ENCODE measurements at places on chromosomes 3 and 15.

- DNase-seq: no peak
These were observed 61.8 kb downstream of the ARIH1 start for GRCh38 chr15:72535911-72536310.

DNA sequence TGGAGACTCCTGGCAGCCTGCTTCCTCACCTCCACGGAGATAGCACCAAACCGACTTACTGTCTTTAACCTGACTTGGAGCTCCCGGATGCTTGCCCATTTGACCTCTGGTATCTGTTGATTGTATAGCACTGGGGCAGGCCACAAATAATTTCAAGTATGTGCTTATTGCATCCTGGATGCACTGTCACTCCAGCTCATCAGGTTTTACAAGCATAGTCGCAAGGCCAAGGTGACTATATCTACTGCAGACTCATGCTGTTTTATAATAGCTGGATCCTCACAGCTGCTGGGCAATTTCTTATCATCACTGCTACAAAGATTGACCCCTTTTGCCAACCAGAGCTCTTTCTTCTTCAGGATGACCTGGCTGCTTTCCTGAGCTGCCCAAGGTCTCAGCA lies 45.6 kb downstream of the PEX5L start:
- DNase-seq: no peak

DNA sequence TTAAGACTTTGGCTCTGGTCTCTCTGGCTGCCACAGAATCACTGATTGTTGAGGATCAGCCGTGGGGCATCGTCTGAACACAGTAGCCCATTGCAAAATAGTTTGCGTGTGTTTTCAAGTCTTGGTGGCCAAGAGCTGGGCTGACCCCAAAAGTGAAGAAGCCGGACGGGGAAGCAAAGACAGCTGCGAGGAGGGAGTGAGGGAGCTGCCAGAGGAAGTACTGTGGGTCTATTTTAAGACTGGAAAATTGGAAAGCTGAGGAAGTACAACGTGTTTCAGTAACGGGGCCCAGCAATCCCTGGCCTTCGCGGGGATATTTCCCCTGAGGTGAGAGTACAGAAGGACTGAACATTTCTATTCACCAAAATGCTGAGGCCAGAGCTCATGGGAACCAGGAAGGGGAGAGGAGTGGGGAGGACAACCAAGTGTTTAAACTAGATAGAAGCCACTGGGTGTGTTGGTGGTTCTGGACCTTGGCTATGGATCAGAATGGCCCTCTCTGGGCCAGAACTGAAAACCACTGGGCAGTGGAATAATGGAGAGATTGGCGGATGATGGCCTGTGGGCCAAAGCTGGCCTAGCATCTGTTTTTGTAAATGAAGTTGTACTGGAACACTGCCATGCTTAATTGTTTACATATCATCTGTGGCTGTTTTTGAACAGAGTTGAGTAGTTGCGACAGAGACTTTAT lies 34.1 kb upstream of the LIMD1 start:
- DNase-seq: no peak

DNA sequence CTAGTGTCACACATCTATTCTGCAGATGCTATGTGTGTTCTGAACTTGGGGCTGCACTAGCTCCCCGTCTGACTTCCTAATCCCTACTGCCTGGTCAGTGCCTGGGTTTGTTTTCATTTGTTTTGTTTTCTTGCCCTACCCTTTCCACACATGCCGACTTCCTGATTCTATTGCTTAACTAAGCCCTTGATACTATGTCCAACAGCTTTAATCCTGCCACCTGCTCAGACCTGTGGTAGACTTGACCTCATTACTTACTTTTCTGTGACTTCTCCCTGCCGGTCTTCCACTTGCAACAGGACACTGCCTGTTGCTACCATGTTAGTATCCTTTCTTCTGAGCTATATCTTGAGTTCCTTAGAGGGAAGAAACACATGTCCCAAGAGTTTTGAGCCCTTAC lies 39.3 kb upstream of the CEMIP start:
- no peak for DNase-seq

GRCh38 chr15:72782274-72783003 lies 1.1 kb downstream of the ADPGK start:
- DNase-seq: peak; percentile 13

DNA sequence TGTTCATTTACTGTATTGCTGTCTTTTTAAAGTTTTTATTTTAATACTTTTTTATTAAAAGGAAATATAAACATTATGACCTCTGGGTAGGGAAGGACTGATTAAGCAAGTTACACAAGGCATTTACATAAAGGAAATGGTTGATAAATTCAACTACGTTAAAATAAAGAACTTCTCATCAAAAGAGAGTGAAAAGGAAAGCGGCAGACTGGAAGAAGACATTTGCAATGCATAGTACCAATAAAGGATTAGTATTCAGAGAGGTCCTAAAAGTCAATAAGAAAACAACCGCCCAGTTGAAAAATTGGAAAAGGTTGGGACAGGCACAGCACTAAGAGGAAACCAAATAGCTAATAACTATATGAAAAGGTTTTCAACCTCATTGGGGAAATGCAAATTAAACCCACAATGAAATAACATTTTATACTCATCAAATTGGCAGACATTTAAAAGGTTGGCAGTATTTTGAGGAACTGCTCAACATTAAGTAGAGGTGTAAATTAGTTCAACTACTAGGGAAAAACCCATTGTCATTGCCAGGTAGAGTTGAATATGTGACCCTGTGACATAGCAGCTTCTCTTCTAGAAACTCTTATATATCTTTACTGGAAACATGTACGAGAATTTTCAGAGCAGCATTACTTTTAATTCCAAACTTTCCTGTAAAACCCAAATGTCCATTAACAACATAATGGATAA lies 9.5 kb downstream of the PDE8A start:
- no peak for DNase-seq

DNA sequence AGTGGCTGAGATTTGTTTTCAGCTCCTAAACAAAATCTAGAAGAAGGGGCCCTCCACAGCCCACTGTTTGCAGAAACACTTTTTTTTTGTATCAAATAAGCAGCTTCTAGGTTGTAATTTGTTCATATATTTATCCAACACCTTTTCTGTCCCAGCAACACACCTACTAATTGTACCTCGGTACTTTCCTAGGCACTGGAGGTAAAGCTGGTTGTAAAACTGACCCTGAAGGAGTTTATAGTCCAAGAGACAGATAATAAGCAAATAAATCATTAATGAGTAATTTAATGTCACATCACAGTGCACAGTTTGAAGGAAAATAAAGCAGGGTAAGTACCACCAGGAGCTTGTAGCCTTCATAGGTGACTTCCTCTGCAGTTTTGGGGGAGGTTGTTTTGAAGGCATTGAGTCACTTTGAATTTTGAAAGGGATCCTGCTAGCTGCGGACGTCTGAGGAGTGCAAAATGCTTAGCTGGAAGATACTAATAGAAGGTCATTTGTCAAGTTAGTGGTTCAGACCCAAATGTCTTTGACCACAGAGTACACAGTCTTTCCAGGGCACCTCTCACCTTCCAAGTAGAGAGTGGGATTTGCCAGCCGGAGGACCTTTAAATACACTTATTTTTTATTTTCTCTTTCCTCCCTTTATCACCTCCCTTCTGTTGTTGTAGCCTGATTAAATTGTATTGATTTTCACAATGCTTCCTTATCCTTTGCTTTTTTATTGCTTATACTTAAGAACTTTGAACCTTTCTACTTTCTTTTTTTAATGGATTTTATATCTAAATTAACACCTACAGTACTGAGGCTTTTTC lies 53.8 kb downstream of the CMSS1 start:
- DNase-seq: no peak

DNA sequence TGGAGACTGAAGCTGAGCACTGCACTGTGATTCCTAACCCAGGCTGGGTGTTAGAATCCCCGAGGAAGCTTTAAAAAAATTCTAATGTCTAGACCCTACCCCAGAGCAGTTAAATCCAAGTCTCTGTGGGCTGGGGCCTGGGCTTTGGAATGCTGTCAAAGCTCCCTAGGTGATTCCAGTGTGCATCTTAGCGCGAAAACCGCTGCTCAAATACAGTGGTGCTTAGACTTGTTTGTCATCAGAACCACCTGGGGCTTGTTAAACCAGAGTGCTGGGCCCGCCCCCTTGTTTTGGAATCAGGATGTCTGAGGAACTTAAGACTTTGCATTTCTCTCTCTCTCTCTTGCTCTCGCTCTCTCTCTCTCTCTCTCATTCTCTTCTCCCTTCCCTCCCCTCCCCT lies 20.7 kb downstream of the RHCG start:
- DNase-seq: no peak

DNA sequence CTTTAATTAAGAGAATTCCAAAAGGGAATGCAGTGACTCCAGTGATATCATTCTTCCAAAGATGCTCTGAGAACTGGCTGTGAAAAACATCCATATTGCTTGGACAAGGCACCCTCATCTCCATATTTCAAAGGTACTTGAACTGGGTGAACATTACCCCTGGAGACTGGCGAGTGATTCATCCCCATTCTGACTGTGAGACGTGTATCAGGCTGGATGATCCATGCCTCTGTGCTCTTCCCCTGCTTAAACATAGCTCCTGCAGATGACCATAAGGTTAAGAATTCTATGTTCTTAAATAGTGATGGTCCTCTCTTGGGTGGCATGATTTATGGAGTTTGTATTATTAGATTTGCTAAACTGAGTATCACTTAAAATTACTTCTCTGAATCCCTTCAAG lies 137.8 kb downstream of the GABRB3 start:
- no peak for DNase-seq

DNA sequence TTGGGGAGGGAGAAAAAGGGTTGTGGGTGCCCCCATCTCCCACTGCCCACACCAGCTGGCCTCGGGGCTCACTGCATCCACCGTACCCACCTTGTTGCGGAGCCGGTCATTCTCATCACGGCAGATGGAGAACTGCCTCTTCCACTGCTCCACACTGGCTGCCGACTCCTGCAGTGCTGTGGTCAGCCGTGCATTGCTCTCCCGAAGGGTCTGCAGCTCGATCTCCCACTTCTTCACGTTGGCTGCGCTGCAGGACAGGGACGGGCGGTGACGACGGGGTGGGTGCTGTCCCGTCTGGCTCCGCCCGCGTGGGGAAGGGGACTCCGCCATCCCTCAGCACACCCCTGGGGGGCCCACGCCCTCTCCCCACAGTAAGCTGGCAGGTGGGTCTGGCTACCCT lies 45.1 kb downstream of the WHAMM start:
- no peak for DNase-seq

DNA sequence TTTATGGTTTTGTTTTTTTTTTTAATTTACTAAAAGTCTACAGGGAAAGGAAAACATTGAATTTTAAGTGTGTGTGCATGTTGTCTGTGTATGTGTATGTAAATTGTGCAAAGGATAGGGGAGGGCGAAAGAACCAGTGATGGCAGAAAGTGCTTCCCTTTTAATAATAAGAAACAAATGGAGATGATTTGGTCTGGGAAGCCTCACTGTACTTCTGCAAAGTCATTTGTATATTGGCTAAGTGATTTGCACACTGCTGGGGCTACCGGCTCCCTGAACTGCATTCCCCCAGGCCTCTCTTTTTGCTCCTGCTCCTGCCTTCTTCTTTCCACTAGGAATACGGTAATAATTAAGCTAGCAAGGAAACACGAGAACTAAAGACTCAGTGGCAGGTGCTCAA lies 101.2 kb downstream of the CD47 start:
- DNase-seq: no peak

- no peak for DNase-seq
These were observed 42.7 kb downstream of the EIF2AK4 start for GRCh38 chr15:39976291-39977274.

DNA sequence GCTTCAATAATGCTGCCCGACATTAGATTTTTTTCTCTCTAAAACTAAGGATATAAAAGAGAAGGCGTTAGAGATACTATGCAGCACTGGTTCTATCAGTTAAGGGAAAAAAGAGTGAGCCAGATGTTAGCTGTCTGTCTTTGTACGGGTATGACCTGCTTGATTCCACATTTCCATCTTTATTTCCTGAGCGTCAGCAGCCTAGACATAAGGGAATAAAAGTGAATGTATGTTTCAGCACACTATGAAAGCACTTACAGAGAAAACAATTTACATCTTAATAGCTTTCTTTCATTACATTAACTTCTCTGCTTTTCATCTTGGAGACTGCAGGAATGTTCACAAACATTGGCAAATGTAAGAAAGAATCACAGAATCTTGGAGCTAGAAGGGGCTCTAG lies 319.3 kb downstream of the CTNNB1 start:
- DNase-seq: no peak

GRCh38 chr15:39530480-39531342 lies 50.2 kb upstream of the THBS1 start:
- DNase-seq: no peak
